Activated T-cell treated with anti-CD3 and anti-CD28 coated beads, Interleukin-2, amount 50 U/mL, for 4 hours (primary cell): ENCODE measurements at places on chromosomes 5 and 9.

GRCh38 chr9:134968823-134969090 lies 51.0 kb upstream of the FCN1 start:
- no peak for DNase-seq

- no peak for DNase-seq
Measured at GRCh38 chr9:135979547-135980166, 18.5 kb upstream of the UBAC1 start.

GRCh38 chr9:31188496-31188895 lies 1195.9 kb upstream of the ACO1 start:
- DNase-seq = no peak

GRCh38 chr5:150763023-150763769 lies 4.4 kb upstream of the DCTN4 start:
- no peak for DNase-seq

GRCh38 chr5:43312076-43312661 lies 1.0 kb downstream of the HMGCS1 start:
- DNase-seq = no peak
